ENCODE measurements at places on chromosomes 12 and 14.
A peak's percentile ranks its signal among the peaks of the same experiment; 100 is the strongest.

DNA sequence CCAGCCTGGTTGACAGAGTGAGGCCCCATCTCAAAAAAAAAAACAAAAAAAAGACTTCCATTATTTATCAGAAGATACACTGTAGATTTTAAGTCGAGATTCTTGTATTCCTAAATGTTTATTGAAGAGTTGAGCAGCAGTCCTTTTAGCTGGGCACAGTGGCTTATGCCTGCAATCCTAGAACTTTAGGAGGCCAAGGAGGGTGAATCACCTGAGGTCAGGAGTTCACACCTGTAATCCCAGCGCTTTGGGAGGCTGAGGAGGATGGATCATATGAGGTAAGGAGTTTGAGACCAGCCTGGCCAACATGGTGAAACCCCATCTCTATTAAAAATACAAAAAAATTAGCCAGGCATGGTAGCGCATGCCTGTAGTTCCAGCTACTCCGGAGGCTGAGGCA, 57.6 kb downstream of the HEATR5A start:
- no peak for ATAC-seq

DNA sequence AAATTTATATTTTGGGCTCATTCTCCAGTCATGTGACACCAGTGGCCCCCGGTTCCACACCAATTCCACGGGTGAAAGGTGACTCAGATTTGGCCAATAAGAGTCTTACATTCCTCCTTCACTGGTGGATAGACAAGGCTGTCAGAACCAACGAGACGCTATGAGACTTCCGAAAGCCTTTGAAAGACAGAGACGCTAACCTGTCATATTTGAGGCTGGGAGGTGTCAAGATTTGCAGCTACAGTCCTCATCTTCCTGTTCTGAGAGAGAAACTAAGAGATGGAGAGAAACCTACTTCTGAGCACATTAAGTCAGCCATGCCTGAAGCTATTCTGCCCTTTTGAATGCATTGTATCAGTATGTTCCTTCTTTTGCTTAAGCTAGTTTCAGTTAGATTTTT, 171.2 kb downstream of the FLRT2 start:
- no peak for ATAC-seq

GRCh38 chr14:93510056-93510455, 79.3 kb downstream of the UNC79 start:
- ATAC-seq = no peak

GRCh38 chr14:64704743-64705380, 638 bp downstream of the PLEKHG3 start:
- ATAC-seq = peak; percentile 14

- ATAC-seq = no peak
Measured at GRCh38 chr14:60089221-60089620, 2.5 kb upstream of the PCNX4 start.

- ATAC-seq = peak; percentile 86
Measured at GRCh38 chr12:14410841-14411569, 45.5 kb downstream of the ATF7IP start.

GRCh38 chr14:53032161-53032803, 81.4 kb upstream of the FERMT2 start:
- no peak for ATAC-seq

DNA sequence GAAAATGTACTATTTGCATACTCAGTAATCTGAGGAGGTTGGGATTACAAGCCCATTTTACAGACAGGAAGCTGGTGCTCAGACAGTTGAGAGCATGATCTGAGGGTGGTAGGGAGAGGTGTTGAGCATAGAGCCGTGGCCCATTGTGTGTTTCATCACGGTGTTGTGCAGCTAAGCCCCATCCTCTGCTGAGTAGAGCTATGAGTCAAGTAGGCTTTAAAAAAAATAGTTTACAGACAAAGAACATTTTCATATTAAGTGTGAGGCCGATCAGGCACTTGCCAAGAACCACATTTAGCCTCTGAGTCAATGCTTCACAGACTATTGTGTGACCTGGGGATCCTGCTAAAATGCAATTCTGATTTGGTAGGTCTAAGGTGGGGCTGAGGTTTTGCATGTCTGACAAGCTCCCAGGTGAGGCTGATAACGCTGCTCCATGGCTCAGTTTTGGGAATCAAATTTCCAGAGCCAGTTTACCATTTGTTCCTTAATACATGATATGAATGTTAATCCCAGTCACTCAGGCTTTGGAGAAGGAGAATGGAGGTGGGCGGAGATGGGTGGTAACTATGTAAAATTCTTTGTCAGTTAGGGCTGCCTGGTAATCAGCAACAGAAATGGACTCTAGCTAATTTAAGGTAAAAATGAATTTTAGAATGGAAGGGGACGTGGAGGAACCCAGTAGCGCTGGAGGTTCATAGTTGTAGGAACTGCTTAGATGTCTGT, 22.2 kb downstream of the ZNF664 start:
- ATAC-seq = peak; percentile 87

DNA sequence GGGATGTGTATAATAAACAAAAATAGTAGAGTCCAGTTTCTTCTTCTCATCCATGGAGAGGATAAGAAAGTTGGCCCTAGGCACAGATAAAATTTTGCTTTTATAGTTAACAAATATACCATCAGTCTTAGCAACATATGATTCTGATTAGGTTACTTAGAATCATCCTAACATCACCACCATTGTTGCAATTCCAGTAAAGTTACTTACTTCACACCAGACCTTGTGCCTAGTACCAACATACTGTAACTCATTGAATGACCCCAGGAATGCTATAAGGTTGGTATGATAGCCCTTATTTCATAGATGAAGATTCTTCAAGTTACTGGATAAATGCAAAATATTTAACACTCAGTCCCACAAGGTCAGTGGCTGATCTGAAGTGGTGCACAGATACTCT, 183.8 kb upstream of the ATP2B1 start:
- ATAC-seq = no peak

GRCh38 chr12:123936956-123937706, 35.5 kb downstream of the CCDC92 start:
- no peak for ATAC-seq

DNA sequence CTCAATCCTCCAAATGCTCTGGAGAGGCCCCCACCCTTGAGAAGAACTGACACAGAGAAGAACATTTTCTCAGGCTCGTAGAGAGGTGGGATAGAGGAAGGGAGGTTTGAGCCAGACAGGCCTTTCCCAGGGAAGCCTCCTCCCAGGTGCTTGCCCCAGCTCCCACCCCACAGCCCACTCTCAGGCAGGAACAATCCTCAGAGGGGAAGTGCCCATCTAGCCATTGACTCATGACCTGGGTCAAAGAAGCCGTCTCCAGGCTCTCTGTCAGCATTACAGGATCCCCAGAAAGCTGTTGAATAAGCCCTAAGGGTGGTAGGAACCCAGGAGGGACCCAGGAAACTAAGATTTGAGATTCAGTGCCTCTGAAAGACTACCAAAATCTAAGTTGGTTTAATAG, 3.8 kb downstream of the AQP6 start:
- no peak for ATAC-seq

DNA sequence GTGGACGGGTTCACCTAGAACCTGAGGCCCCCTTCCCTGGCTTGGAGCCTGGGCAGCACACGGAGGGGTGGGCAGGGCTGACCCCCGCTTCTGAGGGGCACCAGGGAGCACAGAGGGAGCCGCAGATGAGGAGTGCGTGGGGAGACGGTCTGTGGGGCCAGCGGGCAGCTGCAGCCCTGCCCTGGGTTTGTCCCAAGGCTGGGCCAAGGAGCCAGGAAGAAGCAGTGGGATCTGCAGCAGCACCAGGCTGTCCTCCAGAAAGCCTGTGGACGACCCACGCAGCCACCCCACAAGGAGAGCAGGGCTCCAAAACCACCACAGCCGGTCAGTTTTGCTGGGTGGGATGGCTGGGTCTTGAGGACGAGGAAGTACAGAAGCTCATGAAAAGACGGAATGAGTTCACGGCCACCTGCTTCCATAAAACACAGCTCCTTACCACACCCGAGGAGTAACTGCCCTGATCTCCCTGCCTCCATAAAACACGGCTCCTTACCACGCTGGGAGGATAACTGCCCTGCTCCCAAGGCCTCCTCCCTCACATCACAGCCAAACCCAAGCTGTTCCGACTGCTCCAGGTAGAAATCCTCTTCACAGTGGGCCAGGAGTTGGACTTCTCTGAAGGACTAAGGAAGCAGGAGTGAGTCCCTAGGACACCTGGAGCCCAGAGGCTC, 9.9 kb upstream of the GOLGA3 start:
- no peak for ATAC-seq

GRCh38 chr12:97946701-97947100, 484.1 kb downstream of the RMST start:
- ATAC-seq = no peak

- ATAC-seq = no peak
Measured at GRCh38 chr14:72709916-72710611, 183.8 kb downstream of the DPF3 start.
